Keratinocyte (primary cell): ENCODE measurements at places on chromosomes 6 and 20.

DNA sequence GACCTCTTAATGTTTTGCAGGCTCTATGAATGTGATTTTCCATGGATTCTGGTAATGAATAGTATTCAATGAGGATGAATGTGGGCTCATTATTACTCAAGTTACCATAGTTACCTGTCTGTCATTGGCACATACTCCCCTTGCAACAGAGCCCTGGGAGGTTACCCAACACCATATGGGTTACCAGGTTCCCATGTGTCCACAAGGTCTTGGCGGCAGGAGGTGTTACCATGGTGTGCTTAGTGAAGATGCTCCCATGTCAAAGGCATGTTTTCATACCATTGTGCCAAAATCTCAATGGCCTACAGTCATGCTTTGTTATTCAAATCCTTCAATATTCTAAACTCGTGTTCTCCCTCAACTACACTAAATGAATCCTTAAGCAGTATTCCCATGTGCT, 232.5 kb downstream of the HDGFL1 start:
- H3K36me3 ChIP-seq = no peaks in the 10 kb centered on the region
- no peak overlapping the region for H3K27ac ChIP-seq
- no peaks in the 10 kb centered on the region for H3K4me1 ChIP-seq
- DNase-seq = no peak
- H3K4me3 ChIP-seq = no peak overlapping the region

GRCh38 chr6:132725947-132726607, 12.2 kb upstream of the VNN1 start:
- no peak for DNase-seq
- H3K27me3 ChIP-seq = no peaks in the 10 kb centered on the region
- H3K36me3 ChIP-seq = no peaks in the 10 kb centered on the region
- no peak overlapping the region for H3K4me3 ChIP-seq
- no peak overlapping the region for H3K27ac ChIP-seq

DNA sequence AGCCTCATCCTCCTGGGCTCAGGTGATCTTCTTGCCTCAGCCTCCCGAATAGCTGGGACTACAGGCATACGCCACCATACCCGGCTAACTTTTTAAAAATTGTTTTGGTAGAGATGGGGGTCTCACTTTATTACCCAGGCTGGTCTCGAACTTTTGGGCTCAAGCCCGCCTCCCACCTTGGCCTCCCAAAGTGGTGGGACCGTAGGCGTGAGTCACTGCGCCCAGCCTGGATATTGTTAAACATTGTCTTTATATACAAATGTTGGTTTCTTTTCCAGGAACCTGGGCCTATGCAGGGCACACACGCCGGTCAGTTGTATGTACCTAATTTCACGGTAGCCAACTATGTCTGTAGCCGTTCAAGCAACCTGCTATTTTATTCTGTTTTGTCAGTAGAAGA, 60.1 kb downstream of the SYNJ2 start:
- no peak overlapping the region for H3K4me3 ChIP-seq
- peaks cover 40% of the 10 kb centered on the region for H3K4me1 ChIP-seq
- H3K27me3 ChIP-seq = no peaks in the 10 kb centered on the region
- H3K27ac ChIP-seq = peak overlapping the region; percentile 73
- no peaks in the 10 kb centered on the region for H3K36me3 ChIP-seq
- no peak for DNase-seq

GRCh38 chr20:64131406-64131805, 24.0 kb upstream of the NPBWR2 start:
- no peaks in the 10 kb centered on the region for H3K36me3 ChIP-seq
- H3K27ac ChIP-seq = no peak overlapping the region
- H3K4me1 ChIP-seq = no peaks in the 10 kb centered on the region
- no peak for DNase-seq
- H3K27me3 ChIP-seq = no peaks in the 10 kb centered on the region

- no peaks in the 10 kb centered on the region for H3K4me1 ChIP-seq
- no peaks in the 10 kb centered on the region for H3K27me3 ChIP-seq
- no peak for DNase-seq
- no peaks in the 10 kb centered on the region for H3K36me3 ChIP-seq
- no peak overlapping the region for H3K4me3 ChIP-seq
Measured at GRCh38 chr6:38518511-38519304, 121.0 kb downstream of the BTBD9 start.

- no peak overlapping the region for H3K4me3 ChIP-seq
- H3K36me3 ChIP-seq = peaks cover 20% of the 10 kb centered on the region
- no peak for DNase-seq
- no peaks in the 10 kb centered on the region for H3K27me3 ChIP-seq
Measured at GRCh38 chr20:44200371-44200770, 10.2 kb downstream of the OSER1 start.

DNA sequence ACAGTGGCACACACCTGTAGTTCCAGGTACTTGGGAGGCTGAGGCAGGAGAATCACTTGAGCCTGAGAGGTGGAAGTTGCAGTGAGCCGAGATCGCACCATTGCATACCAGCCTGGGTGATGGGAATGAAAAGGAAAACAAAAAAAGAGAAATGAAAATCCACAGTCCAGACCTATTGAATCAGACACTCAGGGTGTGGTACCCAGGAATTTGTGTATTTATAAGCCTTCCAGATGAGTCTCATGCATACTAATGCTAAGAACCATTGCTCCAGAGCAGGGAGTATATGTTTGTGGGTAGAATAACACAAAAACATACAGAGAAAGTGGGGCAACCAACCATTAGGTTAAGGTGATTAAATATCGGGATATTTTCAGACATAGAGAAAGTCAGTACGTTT, 36.1 kb upstream of the PLCB4 start:
- H3K27ac ChIP-seq = no peak overlapping the region
- DNase-seq = no peak
- H3K4me3 ChIP-seq = no peak overlapping the region
- H3K4me1 ChIP-seq = no peaks in the 10 kb centered on the region
- no peaks in the 10 kb centered on the region for H3K27me3 ChIP-seq
- H3K36me3 ChIP-seq = no peaks in the 10 kb centered on the region

- H3K36me3 ChIP-seq = peaks cover 3% of the 10 kb centered on the region
- H3K27ac ChIP-seq = no peak overlapping the region
- no peaks in the 10 kb centered on the region for H3K27me3 ChIP-seq
- no peak for DNase-seq
- no peak overlapping the region for H3K4me3 ChIP-seq
Measured at GRCh38 chr20:5091902-5092301, 27.9 kb downstream of the PCNA start.

GRCh38 chr6:105966481-105966880, 119.7 kb upstream of the PRDM1 start:
- H3K36me3 ChIP-seq = no peaks in the 10 kb centered on the region
- no peaks in the 10 kb centered on the region for H3K4me1 ChIP-seq
- H3K27me3 ChIP-seq = no peaks in the 10 kb centered on the region

DNA sequence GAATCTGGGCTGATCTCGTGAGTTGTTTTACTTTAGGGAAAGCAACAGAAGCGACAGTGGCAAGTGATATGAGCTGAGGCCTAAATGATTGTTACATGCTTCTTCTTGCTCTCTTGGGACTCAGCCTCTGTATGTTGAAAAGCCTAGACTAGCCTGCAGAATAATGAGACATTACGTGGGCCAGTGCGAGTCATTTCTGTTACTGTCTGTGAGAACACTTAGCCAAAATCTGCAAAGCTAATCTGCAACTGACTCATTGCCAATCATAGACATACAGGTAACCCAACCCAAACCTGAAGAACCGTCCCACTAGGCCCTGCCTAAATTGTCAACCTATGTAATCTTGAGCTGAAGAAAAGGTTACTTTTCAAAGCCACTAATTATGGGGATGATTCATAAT, 77.4 kb upstream of the F13A1 start:
- no peak for DNase-seq
- H3K27ac ChIP-seq = no peak overlapping the region
- H3K4me1 ChIP-seq = no peaks in the 10 kb centered on the region
- H3K4me3 ChIP-seq = no peak overlapping the region
- H3K36me3 ChIP-seq = no peaks in the 10 kb centered on the region

- H3K4me3 ChIP-seq = no peak overlapping the region
- no peaks in the 10 kb centered on the region for H3K36me3 ChIP-seq
- no peak for DNase-seq
- no peak overlapping the region for H3K27ac ChIP-seq
Measured at GRCh38 chr6:48996461-48997119, 466.5 kb downstream of the MMUT start.

GRCh38 chr6:35363293-35363750, 21.0 kb downstream of the PPARD start:
- H3K4me3 ChIP-seq = no peak overlapping the region
- H3K27ac ChIP-seq = no peak overlapping the region
- no peaks in the 10 kb centered on the region for H3K36me3 ChIP-seq

DNA sequence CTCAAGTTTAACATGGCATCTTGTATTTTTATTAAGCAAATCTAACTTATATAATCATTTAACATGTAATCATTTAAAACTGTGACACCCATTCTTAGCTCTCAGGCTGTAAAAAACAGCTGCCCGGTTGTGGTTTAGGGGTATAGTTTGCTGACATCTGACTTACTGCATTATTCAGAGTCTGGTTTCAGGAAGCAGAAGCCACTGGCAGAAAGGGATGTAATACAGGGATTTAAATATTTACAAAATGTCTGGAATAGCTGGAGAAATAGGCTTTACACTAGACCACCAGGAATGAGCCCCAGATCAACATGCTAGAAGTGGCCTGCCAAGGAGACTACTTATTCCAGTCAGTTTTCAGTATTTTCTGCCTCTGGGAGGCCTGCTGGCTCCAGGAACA, 421.1 kb downstream of the CD109 start:
- no peaks in the 10 kb centered on the region for H3K36me3 ChIP-seq
- no peak overlapping the region for H3K4me3 ChIP-seq
- no peak for DNase-seq
- no peaks in the 10 kb centered on the region for H3K4me1 ChIP-seq
- no peaks in the 10 kb centered on the region for H3K27me3 ChIP-seq

- peaks cover 33% of the 10 kb centered on the region for H3K4me1 ChIP-seq
- no peaks in the 10 kb centered on the region for H3K27me3 ChIP-seq
- H3K4me3 ChIP-seq = peak overlapping the region; percentile 23
- no peak overlapping the region for H3K27ac ChIP-seq
- H3K36me3 ChIP-seq = no peaks in the 10 kb centered on the region
Measured at GRCh38 chr6:53492860-53493634, 51.9 kb downstream of the GCLC start.

- no peaks in the 10 kb centered on the region for H3K27me3 ChIP-seq
- no peaks in the 10 kb centered on the region for H3K36me3 ChIP-seq
- DNase-seq = no peak
- H3K27ac ChIP-seq = no peak overlapping the region
- H3K4me3 ChIP-seq = no peak overlapping the region
Measured at GRCh38 chr20:2955257-2955970, 82.1 kb downstream of the PTPRA start.

GRCh38 chr20:5973971-5974370, 23.5 kb downstream of the MCM8 start:
- no peak overlapping the region for H3K27ac ChIP-seq
- no peaks in the 10 kb centered on the region for H3K4me1 ChIP-seq
- no peak overlapping the region for H3K4me3 ChIP-seq
- no peak for DNase-seq
